ENCODE measurements at places on chromosomes 12 and 14.

DNA sequence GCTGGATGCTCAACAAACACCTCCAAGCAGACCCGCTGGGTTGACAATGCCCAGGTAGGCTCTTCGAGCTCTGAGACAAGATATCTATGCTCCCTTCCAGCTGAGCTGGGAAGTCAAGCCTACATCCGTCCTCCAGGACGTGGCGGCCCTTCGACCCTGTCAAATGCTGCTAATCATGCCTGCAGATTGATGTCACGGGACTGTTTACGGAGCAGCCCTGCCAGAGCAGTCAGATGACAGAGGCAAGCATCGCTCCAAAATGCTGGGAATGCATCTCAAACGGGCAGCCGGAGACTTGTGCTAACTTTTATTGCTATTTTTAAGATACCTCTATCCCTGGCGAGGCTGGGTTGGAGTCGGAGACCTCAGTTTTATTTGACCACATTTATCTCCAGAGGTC is 139.2 kb downstream of the NTF3 start:
- DNase-seq: no peak

GRCh38 chr12:11321980-11322379 is 11.7 kb upstream of the PRB4 start:
- DNase-seq: no peak

DNA sequence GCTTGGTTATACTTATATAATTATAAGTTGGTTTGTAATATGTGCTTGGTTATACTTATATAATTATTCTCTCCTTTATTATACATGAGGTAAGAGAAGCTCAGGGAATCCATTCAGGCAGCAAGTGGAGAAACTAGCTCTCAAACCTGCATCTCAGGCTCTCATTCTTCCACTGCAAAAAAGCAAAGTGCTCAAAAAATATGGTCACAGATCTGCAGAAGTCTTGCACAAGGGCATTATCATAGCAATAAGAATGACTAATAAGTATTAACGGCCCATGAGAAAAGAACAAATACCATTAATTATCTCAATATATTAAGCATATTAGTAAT is 476 bp upstream of the TRAFD1 start:
- no peak for DNase-seq

DNA sequence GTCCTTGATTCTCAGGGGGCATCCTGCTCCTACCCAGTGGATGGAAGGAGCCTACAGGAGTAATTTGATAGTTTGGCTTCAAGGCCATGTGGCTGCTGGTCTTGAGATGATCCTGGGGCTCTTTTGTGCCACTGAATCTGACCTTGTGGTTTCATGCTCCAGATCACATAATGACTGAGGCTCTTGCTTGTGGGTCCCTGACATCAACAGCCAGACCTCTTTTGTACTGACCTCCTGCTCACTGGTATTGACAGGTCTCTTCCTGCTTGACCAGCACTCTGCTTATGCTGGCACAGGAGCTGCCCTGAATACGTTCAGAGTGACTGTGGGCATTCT is 23.2 kb upstream of the JPH4 start:
- DNase-seq: no peak

DNA sequence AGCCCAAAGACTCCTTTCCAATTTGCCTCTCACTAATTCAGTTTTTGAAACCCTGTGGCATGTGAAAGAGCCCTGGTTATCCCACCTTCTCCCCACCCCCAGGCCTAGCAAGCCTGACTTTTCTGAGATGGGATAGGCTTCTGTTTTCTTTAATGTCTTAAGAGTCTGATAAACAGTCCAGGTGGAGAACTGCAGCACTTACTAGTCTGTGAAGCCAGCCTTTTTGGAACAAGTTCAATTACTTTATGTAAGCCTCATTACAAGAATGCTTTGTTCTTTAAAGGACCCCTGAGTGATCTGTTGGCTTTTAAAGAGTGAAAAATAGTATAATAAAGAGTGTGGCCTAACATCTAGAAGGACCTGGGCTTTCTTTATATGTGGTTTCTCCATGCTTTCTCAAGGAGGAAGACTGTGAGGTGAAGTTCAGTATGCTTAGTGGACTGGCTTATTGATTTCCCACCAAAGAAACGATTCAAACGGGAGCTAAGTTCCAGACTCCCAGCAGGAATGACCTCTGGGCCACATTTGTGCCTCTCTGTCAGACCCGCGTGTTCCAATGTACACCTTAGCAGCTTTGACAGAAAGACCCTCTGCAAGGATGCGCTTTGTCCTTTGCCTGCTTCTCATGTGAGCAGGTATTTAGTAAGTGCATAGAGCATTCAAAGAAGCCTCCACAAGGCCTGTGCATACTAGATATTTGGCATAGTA is 129.5 kb downstream of the DAAM1 start:
- DNase-seq: no peak
